ENCODE measurements at places on chromosomes 2 and 18. TPM values are rescaled to one million over a fixed set of nuclear protein-coding genes. Genes with fewer than 3 reads are reported as not detected.
A peak's percentile ranks its signal among the peaks of the same experiment; 100 is the strongest.

DNA sequence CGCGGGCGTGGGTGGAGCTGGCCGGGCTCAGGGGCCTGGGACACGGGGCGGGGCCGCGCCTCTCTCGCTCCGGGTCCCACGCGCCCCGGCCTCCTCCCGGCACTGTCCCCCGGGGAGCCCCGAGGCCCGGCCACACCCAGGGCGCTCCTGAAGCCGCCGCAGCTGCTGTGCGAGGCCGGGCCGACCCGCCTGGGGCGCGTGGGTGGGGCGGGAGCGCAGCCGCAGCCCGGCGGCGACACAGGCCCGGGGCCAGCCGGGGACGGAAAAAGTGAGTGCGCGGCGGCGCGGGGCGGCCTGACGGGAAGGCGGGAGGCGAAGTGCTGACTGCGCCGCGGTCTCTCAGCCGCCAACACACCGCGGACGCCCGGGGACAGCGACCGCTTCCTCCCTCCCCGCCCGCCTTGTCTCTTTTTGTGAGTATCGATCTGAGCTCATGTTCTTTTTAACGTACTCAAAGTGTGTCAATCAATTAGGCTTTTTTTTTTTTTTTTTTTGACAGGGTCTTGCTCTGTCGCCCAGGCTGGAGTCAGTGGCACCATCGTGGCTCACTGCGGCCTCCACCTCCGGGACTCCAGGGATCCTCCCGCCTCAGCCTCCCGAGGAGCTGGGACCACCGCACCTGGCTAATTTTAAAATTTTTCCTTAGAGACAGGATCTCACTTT lies 14.5 kb downstream of the PDCD1 start:
- H3K27me3 ChIP-seq: peaks cover 38% of the 10 kb centered on the region
- H3K4me1 ChIP-seq: peaks cover 19% of the 10 kb centered on the region
- peak overlapping the region; percentile 69 for H3K4me3 ChIP-seq

- H3K4me3 ChIP-seq: no peak overlapping the region
- H3K36me3 ChIP-seq: no peaks in the 10 kb centered on the region
- no peaks in the 10 kb centered on the region for H3K27me3 ChIP-seq
- H3K4me1 ChIP-seq: no peaks in the 10 kb centered on the region
- no peak overlapping the region for H3K27ac ChIP-seq
These were observed 408.8 kb downstream of the HRH4 start for GRCh38 chr18:24869285-24869684.

DNA sequence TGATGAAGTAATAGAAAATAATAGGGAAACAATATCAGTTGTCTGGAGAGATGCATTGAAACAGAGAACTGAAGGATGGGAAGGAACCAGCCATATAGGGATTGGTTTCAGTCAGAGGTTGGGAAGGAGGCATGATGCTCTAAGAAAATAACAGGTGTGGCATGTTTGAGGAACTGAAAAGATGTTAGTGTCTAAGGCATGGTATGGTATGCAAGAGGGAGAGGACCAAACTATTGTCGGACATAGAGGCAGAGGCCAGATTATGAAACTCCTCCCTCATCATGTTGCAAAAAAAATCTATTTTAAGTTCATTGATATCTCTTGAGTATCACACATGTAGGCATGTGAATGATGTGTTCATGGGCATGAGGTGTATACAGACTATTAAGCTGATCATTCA lies 48.9 kb upstream of the EMILIN2 start:
- peaks cover 21% of the 10 kb centered on the region for H3K36me3 ChIP-seq
- H3K4me1 ChIP-seq: peaks cover 5% of the 10 kb centered on the region
- H3K27ac ChIP-seq: no peak overlapping the region
- no peaks in the 10 kb centered on the region for H3K27me3 ChIP-seq
- no peak for DNase-seq
- no peak overlapping the region for H3K4me3 ChIP-seq

GRCh38 chr2:42096869-42097591 lies 49.2 kb downstream of the PKDCC start:
- no peak for DNase-seq
- peaks cover 15% of the 10 kb centered on the region for H3K4me1 ChIP-seq
- peaks cover 44% of the 10 kb centered on the region for H3K27me3 ChIP-seq
- H3K36me3 ChIP-seq: peaks cover 9% of the 10 kb centered on the region

GRCh38 chr2:36553683-36554082 lies 44.3 kb downstream of the FEZ2 start:
- no peak overlapping the region for H3K4me3 ChIP-seq
- no peaks in the 10 kb centered on the region for H3K27me3 ChIP-seq
- H3K4me1 ChIP-seq: no peaks in the 10 kb centered on the region
- peak overlapping the region; percentile 50 for H3K27ac ChIP-seq

GRCh38 chr18:35745814-35746213 lies 164.3 kb downstream of the GALNT1 start:
- H3K4me1 ChIP-seq: peaks cover 19% of the 10 kb centered on the region
- no peak overlapping the region for H3K27ac ChIP-seq
- no peaks in the 10 kb centered on the region for H3K27me3 ChIP-seq
- no peak overlapping the region for H3K4me3 ChIP-seq
- peaks cover 6% of the 10 kb centered on the region for H3K36me3 ChIP-seq

Gene SIGLEC15
- 0.48 TPM for total RNA-seq

DNA sequence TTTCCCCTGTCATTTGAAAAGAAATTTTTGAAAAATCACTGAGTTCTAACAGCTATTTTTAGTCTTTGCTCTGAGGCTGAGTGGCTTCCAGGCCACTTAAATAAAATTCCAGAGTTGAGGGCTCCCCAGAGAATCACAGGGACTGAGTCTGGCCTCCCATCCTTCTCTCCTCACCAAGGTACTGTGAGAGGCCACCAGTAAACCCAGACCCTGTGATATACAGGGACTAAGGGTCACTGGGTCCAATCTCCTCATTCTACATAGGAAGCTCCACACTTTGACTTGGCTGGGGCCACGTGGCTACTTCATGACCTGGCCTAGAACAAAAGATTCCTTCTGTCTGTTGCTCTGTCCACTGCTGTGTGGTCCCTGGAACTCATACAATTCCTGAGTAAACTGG lies 123.2 kb upstream of the CDCA7 start:
- no peak overlapping the region for H3K27ac ChIP-seq
- H3K4me1 ChIP-seq: peaks cover 22% of the 10 kb centered on the region
- peaks cover 2% of the 10 kb centered on the region for H3K27me3 ChIP-seq
- H3K4me3 ChIP-seq: no peak overlapping the region
- H3K36me3 ChIP-seq: peaks cover 23% of the 10 kb centered on the region

GRCh38 chr2:23128684-23129292 lies 256.2 kb upstream of the KLHL29 start:
- H3K4me3 ChIP-seq: no peak overlapping the region
- no peaks in the 10 kb centered on the region for H3K4me1 ChIP-seq
- H3K27ac ChIP-seq: no peak overlapping the region

DNA sequence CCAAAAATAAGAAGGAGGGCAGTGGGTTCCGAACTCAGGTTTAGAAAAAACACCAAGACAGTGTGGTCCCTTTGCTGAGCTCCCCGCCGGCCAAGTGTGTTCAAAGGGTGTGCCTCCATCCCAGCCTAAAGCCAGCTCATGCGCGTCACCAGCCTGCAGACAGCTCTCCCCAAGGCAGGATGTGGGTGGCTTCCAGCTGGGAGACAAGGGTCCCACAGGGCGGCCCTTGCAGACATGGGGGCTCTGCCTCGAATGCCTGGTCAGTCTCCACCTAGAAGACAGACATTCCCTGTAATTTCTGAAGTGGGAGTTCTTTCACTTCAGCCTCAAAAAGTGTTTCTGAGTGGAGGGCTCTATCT lies 135.8 kb upstream of the GPC1 start:
- peaks cover 5% of the 10 kb centered on the region for H3K4me1 ChIP-seq
- H3K4me3 ChIP-seq: no peak overlapping the region
- H3K36me3 ChIP-seq: no peaks in the 10 kb centered on the region
- no peaks in the 10 kb centered on the region for H3K27me3 ChIP-seq

GRCh38 chr2:189599245-189599644 lies 18.7 kb upstream of the SLC40A1 start:
- no peaks in the 10 kb centered on the region for H3K27me3 ChIP-seq
- no peaks in the 10 kb centered on the region for H3K4me1 ChIP-seq
- no peak overlapping the region for H3K27ac ChIP-seq

DNA sequence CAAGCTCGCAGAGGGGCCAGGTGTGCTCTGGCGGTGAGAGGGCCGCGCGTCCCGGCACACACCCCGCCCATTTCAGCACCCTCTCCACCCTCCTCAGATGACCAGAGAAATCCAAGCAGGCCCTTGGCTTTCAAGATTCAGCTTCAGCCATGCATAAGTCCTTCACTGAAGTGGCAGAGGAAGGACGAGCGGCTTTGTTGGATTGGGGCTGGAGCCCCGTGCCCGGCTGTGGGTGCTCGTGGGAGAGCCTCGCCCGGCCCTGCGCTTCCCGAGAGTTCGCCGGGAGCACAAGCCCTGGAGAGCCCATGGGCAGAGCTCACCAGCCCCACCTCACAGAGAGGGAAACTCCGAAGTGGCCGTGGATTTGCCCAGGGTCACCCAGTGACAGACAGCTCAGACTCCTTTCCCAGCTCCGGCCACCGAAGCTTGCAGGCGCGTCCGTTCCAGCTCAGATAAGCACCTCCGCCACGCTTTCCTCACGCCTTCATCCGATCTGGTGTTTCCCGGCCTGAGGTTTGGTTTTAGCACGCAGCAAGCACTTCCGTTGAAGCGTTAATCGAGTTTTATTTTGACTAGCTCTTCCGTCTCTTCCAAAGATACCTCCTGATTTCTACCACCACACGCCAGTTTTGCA lies 45.6 kb upstream of the MTCL1 start:
- H3K36me3 ChIP-seq: no peaks in the 10 kb centered on the region
- DNase-seq: no peak
- H3K27ac ChIP-seq: peak overlapping the region; percentile 33

- H3K27ac ChIP-seq: peak overlapping the region; percentile 42
- H3K4me1 ChIP-seq: peaks cover 10% of the 10 kb centered on the region
- no peak for DNase-seq
These were observed 16.3 kb upstream of the RAB10 start for GRCh38 chr2:26017464-26018183.

GRCh38 chr2:176546550-176546949 lies 277.3 kb downstream of the MTX2 start:
- no peak for DNase-seq
- H3K4me1 ChIP-seq: 0 out of 2 replicates have a peak, but pooled peaks cover 1% of the 10 kb centered on the region
- peaks cover 7% of the 10 kb centered on the region for H3K27me3 ChIP-seq
- no peak overlapping the region for H3K27ac ChIP-seq

Gene GALNT5
- total RNA-seq: 0.34 TPM

- no peak overlapping the region for H3K27ac ChIP-seq
- no peaks in the 10 kb centered on the region for H3K36me3 ChIP-seq
- DNase-seq: no peak
These were observed 34.0 kb upstream of the CYTIP start for GRCh38 chr2:157477919-157478318.

Gene CNTNAP5
- total RNA-seq: 0.34 TPM

Gene RESP18
- not detected for total RNA-seq

Gene GPAT2
- 0.55 TPM for total RNA-seq

DNA sequence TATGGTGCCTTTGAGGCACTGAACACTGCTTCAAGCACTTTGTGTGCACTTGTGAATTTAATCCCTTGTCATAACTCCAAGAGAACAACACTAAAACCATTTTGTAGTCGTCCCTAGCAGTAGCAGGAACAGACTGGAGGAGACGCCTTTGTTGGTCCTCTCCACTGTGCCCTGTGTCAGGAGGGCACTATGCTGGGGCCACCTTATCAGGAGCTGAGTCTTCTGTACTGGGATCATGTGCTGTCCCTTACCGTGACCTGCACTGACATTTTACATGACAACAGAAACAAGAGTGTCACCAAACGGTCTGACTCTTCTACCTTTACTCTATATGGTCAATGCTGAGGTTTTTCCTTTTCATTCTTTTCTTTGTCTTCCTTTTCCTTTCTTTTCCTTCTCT lies 62.0 kb downstream of the ACOXL start:
- no peak overlapping the region for H3K4me3 ChIP-seq
- peaks cover 20% of the 10 kb centered on the region for H3K36me3 ChIP-seq
- no peak overlapping the region for H3K27ac ChIP-seq
- peaks cover 3% of the 10 kb centered on the region for H3K4me1 ChIP-seq
- no peak for DNase-seq

DNA sequence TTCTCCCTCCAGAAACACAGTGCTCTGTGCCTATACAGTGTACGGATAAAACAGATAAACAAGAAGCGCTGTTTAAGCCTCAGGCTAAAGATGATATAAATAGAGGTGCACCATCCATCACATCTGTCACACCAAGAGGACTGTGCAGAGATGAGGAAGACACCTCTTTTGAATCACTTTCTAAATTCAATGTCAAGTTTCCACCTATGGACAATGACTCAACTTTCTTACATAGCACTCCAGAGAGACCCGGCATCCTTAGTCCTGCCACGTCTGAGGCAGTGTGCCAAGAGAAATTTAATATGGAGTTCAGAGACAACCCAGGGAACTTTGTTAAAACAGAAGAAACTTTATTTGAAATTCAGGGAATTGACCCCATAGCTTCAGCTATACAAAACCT lies 70.7 kb downstream of the TANK start:
- H3K4me3 ChIP-seq: no peak overlapping the region
- no peaks in the 10 kb centered on the region for H3K36me3 ChIP-seq
- no peak overlapping the region for H3K27ac ChIP-seq
- DNase-seq: no peak
- H3K4me1 ChIP-seq: peaks cover under 1% of the 10 kb centered on the region

Gene FOSL2
- 4.5 TPM for total RNA-seq

Gene AFF3
- total RNA-seq: 1.2 TPM

DNA sequence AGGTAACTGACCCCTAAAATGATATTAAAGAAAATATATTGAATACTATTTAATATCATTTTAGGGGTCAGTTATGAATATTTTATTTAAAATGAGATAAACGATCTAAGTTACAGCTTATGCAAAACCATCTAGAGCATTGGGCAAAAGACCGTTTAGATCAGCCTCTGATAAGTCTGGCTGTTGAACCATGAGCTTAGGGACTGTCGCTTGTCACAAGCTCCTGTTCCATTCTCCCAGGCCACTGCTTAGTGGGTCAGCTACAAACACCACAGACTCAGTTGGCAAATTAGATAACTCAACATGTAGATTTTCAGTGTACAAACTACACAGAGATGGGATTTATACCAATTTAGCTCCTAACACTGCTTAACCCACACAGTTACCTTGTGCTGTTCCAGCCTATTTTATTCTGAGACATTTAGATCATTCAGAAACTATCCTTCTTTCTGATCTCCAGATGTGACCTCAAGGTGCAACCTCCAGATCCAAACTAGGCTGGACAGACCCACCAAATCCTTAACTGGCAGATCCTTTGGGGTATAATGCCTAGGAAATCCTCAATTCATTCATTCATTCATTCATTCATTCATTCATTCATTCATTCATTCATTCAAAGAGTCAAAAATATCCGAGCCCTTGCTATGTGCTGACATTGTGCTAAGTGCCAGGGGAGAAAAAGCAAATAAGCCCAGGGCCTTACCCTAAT lies 82.8 kb downstream of the HRH4 start:
- no peak overlapping the region for H3K27ac ChIP-seq
- no peak for DNase-seq
- H3K4me3 ChIP-seq: no peak overlapping the region
- no peaks in the 10 kb centered on the region for H3K27me3 ChIP-seq

- no peak for DNase-seq
- H3K36me3 ChIP-seq: peaks cover 3% of the 10 kb centered on the region
- H3K4me1 ChIP-seq: peaks cover 2% of the 10 kb centered on the region
- no peaks in the 10 kb centered on the region for H3K27me3 ChIP-seq
- H3K27ac ChIP-seq: no peak overlapping the region
These were observed 48.6 kb downstream of the BIN1 start for GRCh38 chr2:127058246-127058953.

- peak overlapping the region; percentile 80 for H3K27ac ChIP-seq
- H3K27me3 ChIP-seq: no peaks in the 10 kb centered on the region
- H3K4me1 ChIP-seq: peaks cover 29% of the 10 kb centered on the region
- peak; percentile 79 for DNase-seq
These were observed 45.1 kb downstream of the PROC start for GRCh38 chr2:127463155-127463991.

- no peak for DNase-seq
- no peaks in the 10 kb centered on the region for H3K4me1 ChIP-seq
- peaks cover 18% of the 10 kb centered on the region for H3K27me3 ChIP-seq
These were observed 334.0 kb downstream of the SOCS6 start for GRCh38 chr18:70622622-70623419.
